IMR-90 (cell line): ENCODE measurements at places on chromosomes 13 and 19. TPM values are rescaled to one million over a fixed set of nuclear protein-coding genes. Genes with fewer than 3 reads are reported as not detected.
A peak's percentile ranks its signal among the peaks of the same experiment; 100 is the strongest.

DNA sequence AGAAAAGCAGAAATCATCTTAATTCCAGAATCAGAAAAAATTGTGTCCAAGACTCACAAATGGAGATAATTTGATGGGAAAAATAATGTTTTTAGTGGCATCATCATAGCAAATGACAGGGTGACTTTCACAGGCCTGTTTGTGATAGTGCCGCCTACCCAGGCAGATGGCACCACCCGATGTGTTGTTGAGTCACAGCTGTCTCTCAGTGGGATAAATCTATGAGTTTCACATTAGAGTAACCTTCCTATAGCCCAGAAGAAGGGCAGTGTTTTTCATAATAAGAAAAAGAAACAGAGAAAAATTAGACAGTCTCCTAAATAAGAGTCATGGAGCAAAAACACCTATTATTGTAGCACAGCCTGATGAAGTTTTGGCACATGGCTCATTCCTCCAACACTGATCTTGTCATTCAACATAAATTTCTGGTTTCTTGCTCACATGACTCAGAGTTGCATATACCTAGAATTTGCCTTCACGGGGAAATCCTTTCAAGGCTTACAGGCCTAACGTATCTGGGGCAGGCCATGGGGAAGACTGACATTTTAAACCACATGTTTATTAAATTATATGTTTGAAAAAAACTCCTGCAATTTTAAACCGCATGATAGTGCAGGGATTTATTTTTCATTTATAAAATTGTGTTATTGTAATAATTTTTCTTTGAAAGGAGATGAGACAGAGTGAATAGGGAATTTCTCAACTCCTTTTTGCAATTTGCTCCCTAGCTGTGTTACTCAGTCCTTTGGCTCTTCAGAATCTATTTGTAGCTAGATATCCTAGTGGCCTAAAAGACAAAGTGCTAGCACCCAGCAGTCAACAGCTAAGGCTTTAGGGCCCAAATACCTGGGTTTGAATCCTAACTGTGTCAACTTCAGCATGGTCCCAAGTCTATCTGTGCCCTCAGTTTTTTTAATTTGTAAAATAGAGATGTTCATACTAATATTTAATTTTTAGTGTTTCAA is 393.7 kb downstream of the NDFIP2 start:
- peak; percentile 48 for DNase-seq

- DNase-seq: peak; percentile 27
Measured at GRCh38 chr13:107144432-107144831, 576.5 kb upstream of the ARGLU1 start.

DNA sequence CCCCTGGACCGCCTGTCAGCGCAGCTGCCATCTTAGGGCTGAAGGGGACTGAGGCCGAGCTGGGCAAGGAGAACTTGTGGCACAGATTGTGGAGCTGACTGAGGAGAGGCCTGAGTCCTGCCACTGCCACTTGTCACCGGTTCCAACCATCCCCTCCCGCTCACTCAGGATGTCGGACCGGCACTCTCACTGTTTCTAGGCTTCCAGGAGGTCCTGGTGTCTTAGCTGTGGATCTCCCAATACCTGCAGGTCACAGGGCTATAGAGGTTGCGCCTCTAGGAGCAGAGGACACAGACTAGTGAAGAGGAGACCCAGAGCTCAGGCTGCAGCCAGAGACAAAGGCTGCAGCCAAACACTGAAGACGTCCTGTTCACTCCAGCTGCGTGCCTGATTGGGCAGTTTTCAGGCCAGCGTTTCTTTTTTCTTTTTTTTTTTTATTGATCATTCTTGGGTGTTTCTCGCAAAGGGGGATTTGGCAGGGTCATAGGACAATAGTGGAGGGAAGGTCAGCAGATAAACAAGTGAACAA is 15.3 kb upstream of the ZNF486 start:
- no peak for DNase-seq

DNA sequence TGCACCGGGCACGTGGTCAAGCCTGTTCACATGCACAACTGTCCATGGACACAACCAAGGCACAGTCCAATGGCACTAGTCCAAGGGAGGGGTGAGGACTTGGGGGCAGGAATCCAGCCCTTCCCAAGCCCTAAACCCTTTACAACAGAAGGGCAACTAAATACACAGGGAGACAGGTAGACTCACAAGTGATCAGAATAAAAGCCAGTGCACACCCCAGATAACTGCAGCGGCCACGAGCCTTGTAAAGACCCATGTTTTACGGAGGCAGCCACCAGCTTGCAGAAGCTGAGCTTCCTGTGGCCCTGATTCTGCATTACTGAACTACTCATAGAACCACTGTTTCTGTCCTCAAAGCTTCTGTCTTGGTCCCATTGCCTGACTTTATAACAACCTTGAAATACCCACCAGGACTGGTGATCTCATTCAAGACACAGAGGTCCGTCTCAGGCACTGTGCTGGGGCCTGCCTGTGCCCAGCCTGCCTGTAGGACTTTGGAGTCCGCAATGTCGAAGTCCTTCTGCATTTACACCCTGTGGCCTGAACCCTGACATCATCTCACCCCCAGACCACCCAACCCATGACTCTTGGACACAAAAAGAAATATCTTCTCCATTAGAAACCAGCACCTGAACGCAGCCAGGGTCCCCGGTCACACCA is 181.2 kb downstream of the COL4A1 start:
- DNase-seq: no peak

GRCh38 chr13:45918597-45918996 is 67.0 kb upstream of the SIAH3 start:
- no peak for DNase-seq

GRCh38 chr13:108993346-108993745 is 363.9 kb downstream of the MYO16 start:
- peak; percentile 74 for DNase-seq

Gene KRTDAP
- not detected in 2 replicates for total RNA-seq

Gene B3GLCT
- total RNA-seq: 4.5 and 5.8 TPM in 2 replicates

GRCh38 chr13:80530191-80530590 is 189.3 kb upstream of the SPRY2 start:
- no peak for DNase-seq

Gene PRODH2
- not detected in 2 replicates for total RNA-seq

DNA sequence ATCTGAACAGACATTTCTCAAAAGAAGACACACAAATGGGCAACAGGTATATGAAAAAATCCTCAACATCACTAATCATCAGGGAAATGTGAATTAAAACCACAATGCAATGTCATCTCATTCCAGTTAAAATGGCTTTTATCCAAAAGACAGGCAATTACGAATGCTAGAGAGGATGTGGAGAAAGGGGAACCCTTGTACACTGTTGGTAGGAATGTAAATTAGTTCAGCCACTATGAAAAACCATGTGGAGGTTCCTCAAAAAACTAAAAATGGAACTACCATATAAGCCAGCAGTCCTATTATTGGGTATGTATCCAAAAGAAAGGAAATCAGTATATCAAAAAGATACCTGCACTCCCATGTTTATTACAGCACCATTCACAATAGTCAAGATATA is 24.7 kb upstream of the ZC3H13 start:
- no peak for DNase-seq

DNA sequence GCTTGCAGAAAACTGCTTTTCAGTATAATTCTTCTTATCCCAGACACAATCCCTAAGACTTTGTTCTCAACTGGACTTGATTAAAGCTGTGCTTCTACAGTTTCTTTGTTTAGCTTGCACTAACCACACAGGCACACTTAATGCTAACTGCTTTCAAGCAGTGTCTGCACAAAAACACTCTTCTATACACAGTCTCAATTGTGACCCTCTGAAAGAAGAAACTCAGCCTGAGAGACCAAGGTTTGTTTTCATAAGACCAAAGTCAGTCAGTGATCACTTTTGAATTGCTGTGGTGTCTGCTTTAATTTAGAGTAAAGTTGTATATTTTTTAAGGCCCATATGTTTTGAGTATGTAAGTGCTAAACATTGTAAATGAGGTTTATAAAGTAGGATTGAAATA is 431.2 kb downstream of the KCTD12 start:
- DNase-seq: peak; percentile 13

Gene LRG1
- total RNA-seq: not detected in 2 replicates

- no peak for DNase-seq
Measured at GRCh38 chr13:102323012-102323411, 78.8 kb downstream of the FGF14 start.

- no peak for DNase-seq
Measured at GRCh38 chr19:58401840-58402421, 6.5 kb downstream of the RNF225 start.

Gene ZNF66
- total RNA-seq: 2.0 and 2.2 TPM in 2 replicates

Gene FAM216B
- not detected in 2 replicates for total RNA-seq

Gene CYSLTR2
- total RNA-seq: not detected in 2 replicates

GRCh38 chr13:40613192-40613818 is 53.1 kb downstream of the FOXO1 start:
- no peak for DNase-seq

DNA sequence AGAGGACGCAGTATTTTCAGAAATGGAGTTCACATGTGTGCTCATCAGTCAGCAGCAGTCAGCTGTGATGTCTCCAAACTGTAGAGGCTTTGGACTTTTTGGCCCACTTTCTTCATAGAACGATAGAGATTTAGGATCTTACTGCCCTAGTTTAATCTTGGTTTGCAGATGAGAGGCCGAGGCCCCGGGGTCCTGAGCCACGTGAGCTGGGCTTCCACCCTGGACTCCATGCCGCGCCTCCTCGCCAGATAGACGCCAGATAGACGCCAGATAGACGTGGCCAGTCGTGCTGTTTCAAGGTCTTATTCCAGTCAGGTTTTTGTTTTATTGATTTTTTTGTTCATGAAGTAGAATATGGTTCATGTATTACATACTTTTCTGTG is 11.7 kb upstream of the MCF2L start:
- no peak for DNase-seq

Gene SYT5
- under 0.01 TPM in 2 replicates for total RNA-seq

- no peak for DNase-seq
Measured at GRCh38 chr19:21587549-21587948, 82.1 kb downstream of the ZNF429 start.

DNA sequence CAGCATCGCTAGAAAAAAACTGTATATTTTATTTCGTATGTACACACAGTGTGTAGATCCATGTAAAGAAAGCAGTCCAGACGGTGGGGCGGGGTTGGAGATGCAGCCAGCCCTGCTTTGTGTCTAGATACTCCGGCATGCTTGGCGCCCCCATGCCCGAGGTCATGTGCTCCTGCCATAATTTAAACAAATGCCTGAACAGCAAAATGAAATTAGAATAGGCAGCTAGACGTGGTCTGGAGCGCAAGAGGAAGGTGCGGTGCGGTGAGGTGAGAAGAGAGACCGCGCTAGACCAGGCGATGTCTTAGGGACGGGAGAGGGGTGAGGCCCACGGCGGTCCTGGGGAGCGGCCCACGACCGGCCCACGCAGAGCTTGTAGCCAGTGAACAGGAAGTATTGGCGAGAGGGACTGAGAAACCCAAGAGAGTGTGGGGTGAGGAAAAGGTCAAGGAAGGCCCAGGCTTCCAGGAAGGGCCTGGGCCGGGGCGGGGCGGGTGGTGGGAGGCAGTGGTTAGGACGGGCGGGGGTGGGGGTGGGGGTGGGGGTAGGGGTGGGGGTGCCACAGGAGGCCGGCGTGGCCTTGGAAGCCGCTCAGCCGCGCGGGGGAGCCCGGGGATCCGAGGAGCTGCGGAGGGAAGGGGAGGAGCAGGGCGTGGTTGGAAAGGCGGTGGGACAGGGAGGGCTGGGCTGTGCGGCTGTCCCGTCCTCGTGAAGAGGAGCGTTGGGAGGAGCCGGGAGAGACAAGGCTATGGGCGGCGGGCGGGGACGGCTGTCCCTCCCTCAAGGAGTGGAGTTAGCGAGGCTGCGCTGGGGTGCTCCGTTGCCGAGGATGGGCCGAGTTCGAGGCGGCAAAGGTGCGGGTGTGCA is 254.7 kb upstream of the SGCG start:
- no peak for DNase-seq

DNA sequence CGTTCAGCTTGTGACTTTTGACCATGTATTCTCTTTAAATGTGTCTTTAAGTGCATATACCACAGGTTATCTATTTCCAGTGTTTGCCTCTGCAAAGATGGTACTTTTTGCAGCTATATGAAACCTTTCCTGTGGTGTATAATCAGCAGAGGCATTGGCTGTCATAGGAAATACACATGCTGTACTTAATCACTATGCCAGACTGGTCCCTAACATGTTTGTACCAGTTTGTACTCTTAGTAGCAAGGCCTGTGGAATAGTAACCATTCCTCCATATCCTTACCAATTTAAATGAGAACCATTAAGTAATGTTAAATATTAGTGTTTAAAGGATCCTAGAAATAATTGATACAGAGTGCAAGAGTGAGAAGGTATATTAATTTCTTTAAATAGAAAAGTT is 69.8 kb downstream of the CDK8 start:
- DNase-seq: no peak

Gene CYP4F2
- not detected in 2 replicates for total RNA-seq

DNA sequence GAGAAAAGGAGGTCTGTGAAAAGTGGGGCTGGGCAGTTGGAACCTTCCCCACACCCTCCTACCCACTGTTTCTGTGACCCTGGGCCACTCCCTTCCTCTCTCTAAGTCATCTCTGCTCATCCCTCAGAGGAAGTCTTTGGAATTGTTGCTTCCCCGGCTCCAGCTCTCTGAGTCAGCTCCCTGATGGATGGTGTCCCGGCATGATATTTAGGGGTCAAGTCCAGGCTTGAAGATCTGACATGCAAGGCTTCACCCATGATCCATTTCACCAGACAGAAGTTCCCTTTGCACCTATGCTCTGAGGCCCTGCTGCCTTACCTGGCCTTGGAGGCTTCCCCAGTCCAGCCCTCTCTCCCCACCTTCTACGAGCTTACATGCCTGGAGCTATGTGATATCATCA is 13.3 kb downstream of the EXOC3L2 start:
- DNase-seq: no peak

GRCh38 chr13:63288576-63288975 is 1872.9 kb upstream of the PCDH20 start:
- peak; percentile 57 for DNase-seq

GRCh38 chr19:2497186-2497585 is 21.3 kb downstream of the GADD45B start:
- no peak for DNase-seq

Gene F10
- total RNA-seq: 7.2 and 9.1 TPM in 2 replicates

- DNase-seq: no peak
Measured at GRCh38 chr13:67292886-67293285, 62.8 kb upstream of the PCDH9 start.

DNA sequence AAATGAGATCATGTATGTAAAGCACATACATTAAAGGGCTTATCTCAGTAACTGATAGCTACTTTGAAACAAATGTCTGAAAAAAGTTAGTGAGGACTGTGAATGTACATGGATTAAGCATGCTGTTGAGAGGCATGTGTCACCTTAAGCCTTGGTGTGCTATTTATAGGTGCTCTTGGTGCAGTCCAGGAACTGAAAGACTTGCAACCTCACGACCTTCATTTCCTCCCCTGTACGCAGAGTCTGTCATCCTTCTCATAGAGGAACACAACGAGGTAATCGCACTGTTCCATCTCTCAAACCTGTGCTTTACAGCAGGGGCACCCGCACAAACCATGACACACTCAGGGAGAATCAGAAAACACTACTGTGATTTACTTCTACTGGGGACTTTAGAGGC is 65.6 kb downstream of the UFM1 start:
- no peak for DNase-seq

Gene URAD
- total RNA-seq: not detected in 2 replicates

GRCh38 chr19:1000095-1000494 is at the start of gene GRIN3B:
GRIN3B (plus strand) TSS chr19:1000419; CDS start chr19:1000438, 19 bp downstream.
- DNase-seq: peak; percentile 40
